ENCODE measurements at places on chromosomes 11 and 22.

DNA sequence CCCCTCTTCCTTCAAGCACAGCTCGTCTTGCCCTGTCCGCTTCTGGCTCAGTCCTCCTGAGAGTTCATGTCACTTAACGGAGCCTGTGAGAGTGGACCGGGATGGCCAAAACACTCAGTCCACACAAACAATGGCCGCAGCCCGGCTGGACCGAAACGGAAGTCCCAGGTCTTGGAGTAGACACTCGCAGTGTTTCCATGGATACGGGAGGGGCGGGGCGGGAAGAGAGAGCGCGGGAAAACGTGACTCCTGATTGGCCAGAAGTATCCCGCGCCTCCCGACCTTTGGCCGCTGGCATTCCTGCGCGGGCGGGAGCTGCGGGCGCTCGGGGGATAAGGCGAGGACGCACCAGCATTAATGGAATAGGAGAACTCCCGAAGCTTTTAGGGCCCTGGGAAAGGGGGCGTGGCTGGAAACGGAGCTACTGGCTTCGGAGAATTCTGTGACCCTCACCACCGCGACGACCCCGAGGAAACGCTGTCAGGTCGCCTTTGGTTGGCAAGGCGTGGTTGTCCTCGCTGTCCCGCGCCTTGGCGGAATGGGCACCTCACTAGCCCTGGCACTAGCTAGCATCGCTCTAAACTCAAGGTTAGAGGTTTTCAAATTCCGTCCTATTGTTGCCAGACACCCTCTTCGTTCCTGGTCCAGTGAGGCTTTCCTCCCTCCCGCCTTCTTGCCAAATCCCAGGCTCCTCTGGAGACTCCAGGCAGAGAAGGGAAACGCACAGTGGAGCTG lies at the start of the genes NLRP14 and ZNF214:
Gene NLRP14, plus strand, starts transcription at position 297 of the 735 bp plus-strand sequence. CDS start 18,108 bp downstream, outside the sequence.
Gene ZNF214, minus strand, starts transcription at position 164 of the 735 bp plus-strand sequence. CDS start 17,511 bp downstream, outside the sequence.
- DNase-seq, result peak; percentile 85

DNA sequence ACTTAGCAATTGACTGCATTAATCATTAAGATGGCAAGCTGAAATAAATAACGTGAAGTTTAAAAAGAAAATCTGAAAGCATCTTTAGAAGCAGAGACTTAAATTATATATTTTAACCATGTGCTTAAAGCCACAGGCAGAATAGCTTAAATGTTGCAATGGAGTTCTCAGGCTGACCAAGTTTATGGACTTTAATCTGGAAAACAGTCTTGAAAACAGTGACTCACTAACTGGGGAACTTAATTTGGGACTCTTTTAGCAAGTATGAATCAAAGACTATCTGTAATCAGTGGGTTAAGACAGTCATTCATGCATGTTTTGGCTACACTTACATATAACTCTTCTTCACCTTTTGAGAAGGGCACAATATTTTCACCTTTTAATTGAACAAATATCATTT lies 12.6 kb upstream of the GLYATL1 start:
- DNase-seq, result no peak

DNA sequence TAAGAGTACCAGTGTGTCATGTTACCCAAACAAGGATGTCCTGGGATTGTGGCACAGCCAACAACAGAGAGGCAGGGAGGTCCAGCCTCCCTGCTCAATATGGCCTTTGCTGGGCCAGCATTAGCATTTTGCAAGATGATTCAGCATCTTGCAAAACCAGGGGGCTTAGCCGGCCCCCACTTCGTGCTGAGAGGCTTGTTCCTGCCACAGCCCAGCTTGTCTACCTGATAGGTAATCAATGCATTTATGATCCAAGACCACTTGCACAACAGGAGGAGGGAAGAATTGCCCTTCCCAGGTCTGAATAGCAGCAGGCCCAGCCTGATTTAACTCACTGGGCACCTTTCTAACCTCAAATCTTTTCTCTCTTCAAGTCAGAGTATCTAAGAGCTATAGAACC lies 189.0 kb upstream of the SYT13 start:
- DNase-seq, result no peak

DNA sequence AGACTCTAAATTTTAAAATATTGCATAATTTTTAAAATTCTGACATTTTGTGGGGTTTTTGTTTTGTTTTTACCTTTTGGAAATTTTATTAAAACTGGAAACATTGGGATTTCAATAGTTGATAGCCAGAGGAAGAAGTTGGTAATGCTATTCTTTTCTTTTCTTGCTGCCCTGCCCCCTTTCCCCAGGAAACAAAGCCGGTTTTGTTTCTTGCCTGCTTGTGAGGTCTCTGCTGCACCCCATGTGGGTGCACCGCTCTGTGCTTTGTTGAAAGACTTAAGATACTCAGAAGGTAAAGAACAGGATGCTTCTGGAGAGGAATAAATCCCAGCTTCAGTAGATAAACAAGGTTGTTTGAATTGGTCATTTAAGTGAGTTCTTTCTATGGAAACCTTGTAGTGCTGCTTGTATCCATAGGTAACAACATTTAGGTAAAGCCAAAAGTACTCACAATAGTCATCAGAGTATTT lies 87.5 kb downstream of the YAP1 start:
- DNase-seq, result no peak

GRCh38 chr22:29697853-29698598 lies 21.8 kb upstream of the CABP7 start:
- DNase-seq, result peak; percentile 21

GRCh38 chr22:45860201-45860600 lies 116.8 kb downstream of the WNT7B start:
- DNase-seq, result no peak

DNA sequence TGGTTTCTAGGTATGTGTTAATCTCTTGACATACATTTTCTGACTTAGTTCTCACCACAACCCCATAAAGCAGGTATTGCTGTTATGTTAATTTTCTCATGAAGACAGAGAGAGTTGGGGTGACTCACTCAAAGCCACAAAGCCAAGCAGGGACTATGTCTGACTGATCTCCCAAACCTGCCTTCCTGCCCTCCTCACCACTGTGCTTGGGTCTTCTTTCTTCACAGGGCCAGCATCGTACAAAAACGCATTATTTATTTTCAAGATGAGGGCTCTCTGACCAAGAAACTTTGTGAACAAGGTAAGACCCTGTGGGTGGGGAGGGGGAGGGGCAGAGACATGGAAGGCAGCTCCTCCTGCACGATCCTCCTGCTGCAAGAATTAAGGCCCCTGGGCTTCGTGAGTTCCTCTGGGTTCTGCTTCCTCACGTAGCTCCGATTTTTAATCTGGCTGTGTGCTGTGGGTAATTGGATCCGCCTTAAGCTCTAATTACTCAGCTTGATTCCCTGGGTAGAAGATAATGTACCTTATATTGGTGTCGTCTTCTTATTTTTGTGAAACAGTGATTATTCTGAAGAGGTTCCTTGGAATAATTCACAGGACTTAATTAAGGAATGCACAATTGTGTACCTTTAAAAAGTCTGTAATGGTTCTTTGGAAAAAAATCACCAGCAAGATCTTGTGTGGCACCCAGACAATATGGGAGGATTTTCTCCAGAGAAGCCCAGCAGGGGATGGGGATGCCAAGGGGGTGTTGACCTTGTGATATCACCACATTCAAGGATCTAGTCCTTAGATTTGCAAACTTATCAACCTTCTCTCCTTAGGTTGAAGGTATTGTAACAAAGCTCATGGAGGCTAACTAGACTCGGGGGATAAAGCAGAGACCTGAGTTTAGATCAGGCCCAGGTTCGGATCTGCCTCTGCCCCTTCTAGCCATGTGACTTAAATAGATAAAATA lies 112.9 kb downstream of the SPON1 start:
- DNase-seq, result no peak

DNA sequence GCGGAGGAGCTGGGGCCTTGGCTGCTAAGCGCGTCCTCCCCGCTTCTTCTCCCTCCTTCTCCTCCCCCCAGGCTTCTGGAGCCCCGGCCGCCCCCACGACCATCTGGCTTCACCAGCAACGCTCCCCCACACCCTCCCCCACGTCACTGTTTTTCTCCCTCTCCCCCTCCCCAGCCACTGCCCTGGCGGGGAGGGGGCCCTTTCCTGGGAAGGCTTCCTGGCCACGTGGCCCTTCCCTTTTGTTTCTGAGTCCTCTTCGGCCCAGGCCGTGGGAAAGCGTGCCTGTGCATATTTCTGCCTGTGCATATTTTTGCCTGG lies 27.7 kb downstream of the RTN4R start:
- no peak for DNase-seq

DNA sequence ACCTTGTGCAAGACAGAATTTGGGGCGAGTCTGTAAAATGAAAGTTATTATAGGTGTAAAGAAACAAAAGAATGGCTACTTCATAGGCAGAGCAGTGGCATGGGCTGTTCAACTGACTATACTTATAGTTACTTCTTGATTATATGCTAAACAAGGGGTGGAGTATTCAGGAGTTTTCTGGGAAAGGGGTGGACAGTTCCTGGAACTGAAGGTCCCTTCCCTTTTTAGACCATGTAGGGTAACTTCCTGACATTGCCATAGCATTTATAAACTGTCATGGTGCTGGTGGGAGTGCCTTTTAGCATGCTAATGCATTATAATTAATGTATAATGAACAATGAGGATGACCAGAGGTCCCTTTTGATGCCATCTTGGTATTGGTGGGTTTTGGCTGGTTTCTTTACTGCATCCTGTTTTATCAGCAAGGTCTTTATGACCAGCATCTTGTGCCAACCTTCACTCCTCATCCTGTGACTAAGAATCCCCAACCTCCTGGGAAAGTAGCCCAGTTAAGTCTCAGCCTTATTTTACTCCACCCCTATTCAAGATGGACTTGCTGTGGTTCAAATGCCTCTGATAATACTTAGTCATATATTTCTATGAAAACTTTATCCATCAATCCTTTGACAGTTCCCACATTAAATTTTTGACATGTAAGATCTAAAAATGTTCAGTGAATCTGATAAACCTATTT lies 118.6 kb downstream of the ARHGAP42 start:
- no peak for DNase-seq

GRCh38 chr11:75145196-75145971 lies 5.5 kb upstream of the SLCO2B1 start:
- no peak for DNase-seq
